ENCODE measurements at places on chromosomes 7 and 10. TPM values are rescaled to one million over a fixed set of nuclear protein-coding genes. Genes with fewer than 3 reads are reported as not detected.

DNA sequence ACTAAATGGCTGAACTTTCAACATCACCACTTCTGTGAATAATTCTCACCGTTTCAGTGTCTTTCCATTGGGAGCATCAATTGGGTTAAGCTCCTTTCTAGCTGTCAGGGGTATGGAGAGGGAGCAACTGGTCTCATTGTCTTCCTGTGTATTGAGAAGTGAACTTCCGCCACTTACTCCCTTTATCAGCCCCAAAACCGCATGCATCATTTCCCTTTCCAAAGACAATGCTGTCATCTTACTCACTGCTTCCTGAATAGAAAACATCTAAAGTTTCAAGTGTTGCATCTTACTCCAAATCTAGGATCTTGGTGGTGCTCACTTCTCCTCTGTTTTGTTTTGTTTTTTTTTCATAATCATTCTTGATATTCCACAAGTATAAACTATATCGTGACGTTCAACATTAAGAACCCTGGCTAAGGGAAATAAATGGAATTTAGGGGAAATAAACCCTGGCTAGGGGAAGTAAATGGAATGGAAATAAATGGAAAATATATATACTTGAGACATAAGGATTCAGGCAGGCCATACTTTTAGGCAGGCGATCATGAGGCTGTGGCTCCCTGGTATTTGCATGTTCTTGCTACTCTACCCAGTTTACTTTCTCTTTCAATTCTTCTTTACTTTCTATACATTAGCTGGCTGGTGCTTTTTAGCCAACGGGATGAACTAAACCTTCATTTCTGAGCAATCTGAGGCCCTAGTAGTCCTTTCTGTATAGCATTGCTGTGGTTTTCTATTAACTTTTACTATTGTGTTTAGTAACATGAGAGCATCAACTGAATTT lies 371.9 kb downstream of the BMPER start:
- no peak for DNase-seq
- H3K27ac ChIP-seq, result no peak overlapping the region
- H3K4me1 ChIP-seq, result no peaks in the 10 kb centered on the region

- H3K27me3 ChIP-seq, result no peaks in the 10 kb centered on the region
- no peaks in the 10 kb centered on the region for H3K36me3 ChIP-seq
- no peak overlapping the region for H3K27ac ChIP-seq
- no peak for DNase-seq
- H3K4me1 ChIP-seq, result no peaks in the 10 kb centered on the region
These were observed 129.6 kb downstream of the ZWINT start for GRCh38 chr10:56231436-56231835.

DNA sequence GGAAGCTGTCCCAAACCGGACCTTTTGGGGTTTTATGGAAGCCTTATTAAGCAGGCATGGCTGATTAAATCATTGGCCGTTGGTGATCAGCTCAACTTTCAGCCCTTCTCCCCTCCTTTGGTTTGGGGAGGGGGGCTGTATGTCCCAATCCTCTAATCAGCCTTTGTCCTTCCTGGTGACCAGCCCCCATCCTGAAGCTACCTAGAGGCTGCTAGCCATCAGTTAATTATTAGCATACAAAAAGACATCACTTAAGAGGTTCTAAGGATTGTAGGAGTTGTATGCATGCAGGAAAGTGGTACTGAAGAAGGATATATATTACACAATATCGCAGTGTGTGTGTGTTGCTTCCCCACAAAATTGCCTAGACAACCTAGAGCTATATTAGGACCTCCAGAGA lies 553.3 kb upstream of the FZD8 start:
- no peak overlapping the region for H3K4me3 ChIP-seq
- no peak for DNase-seq
- H3K36me3 ChIP-seq, result no peaks in the 10 kb centered on the region
- no peaks in the 10 kb centered on the region for H3K27me3 ChIP-seq
- H3K4me1 ChIP-seq, result no peaks in the 10 kb centered on the region

DNA sequence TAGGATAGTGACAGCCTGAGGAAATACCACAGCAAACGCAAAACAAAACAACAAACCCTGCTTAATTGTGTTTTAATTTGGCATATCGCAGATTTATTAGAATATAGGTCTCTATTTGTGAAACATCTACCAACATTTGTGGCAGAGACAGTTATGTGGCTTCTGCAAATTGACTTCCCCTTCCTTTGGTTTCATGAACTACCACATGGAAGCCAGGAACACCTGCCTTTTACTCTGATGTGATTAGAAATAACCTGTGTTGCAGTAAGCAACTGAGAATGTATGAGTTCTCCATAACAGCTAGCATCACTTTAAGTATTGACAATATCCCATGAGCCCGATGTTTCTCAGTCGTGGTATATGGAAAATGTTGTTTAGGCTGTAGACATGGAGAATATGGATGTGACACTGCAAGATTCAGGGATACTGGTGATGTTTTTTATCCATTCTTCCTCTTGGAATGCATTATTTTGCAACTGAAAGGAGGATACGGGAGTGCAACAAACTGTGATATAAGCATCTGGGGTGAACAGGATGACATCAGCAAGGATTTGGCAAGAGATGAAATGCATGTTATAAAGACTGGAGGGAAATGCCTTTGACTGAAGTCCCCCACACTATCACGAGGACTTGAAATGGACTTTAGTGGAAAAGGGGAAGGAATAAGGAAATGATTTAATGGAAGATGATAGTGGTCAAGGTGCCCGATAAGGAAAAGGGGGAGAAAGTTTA lies 95.9 kb downstream of the CUBN start:
- DNase-seq, result no peak
- H3K36me3 ChIP-seq, result no peaks in the 10 kb centered on the region
- no peaks in the 10 kb centered on the region for H3K27me3 ChIP-seq
- H3K4me1 ChIP-seq, result peaks cover 17% of the 10 kb centered on the region

DNA sequence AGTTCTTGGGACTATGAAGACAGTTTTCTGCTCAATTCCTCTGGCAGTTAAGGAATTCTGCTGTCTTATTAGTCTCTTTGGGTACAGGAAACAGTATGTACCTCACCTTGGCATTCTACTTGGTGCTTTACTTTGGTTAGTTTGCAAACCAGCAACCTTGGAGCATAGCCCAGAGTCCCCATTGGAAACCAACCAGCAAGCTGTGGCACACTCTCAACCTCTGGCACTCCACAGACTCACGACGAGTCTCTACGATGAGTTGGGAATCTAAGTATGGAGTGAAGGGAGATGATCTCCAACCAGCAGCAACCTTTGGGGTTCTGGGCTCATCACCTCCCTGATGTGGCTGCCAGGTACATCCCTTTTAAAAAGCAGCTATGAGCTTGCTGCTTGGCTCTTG lies 43.8 kb downstream of the TPK1 start:
- no peaks in the 10 kb centered on the region for H3K36me3 ChIP-seq
- no peak overlapping the region for H3K27ac ChIP-seq
- H3K4me3 ChIP-seq, result no peak overlapping the region
- H3K27me3 ChIP-seq, result no peaks in the 10 kb centered on the region
- no peak for DNase-seq

- H3K27ac ChIP-seq, result no peak overlapping the region
- DNase-seq, result no peak
- H3K4me1 ChIP-seq, result no peaks in the 10 kb centered on the region
- H3K4me3 ChIP-seq, result no peak overlapping the region
- H3K36me3 ChIP-seq, result no peaks in the 10 kb centered on the region
These were observed 7.4 kb downstream of the CRTAC1 start for GRCh38 chr10:98023024-98023423.

DNA sequence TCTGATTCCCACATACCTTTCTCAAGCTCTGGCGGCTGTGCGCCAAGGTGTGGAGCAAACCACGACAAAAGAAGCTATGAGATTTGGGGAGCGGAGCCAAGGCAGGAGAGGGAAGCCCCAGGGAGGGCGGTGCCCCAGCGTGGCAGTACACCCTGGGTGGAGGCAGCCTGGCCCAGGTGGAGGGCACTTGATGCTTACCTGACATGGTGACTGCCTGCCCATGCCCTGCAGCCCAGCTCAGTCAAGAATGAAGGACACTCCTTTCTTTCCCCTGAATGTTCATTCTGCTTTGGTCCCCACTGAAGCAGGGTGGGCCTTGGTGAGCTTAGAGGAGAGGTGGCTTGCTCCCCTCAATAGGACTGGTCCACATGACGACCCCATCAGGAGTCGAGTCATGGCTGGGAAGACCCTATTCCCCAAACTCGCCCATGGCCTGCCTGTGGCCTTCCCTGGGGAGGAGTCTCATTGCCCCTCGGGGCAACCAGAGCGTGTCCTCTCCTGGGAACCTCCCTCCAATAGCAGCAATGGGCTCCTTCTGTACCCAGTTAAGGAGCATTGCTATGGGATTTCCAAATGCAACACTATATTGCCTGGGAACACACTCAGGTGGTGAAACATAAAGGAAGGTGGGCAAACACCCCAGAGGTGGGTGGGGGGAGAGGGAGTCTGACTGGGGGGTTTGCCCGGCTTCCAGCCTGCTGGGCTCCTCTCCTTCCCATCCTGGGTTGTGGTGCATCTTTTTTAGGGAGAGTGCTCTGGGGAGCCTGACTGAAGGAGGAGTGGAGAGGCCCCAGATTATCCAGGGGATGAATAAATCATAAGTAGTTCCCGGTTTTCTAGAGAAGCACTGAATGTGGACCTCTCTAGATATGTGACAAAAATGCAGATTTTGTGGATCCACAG lies 22.7 kb downstream of the RAMP3 start:
- DNase-seq, result no peak
- peaks cover 8% of the 10 kb centered on the region for H3K27me3 ChIP-seq
- no peaks in the 10 kb centered on the region for H3K4me1 ChIP-seq
- H3K27ac ChIP-seq, result no peak overlapping the region

GRCh38 chr7:52249741-52250140 lies 785.7 kb upstream of the POM121L12 start:
- no peak overlapping the region for H3K27ac ChIP-seq
- no peaks in the 10 kb centered on the region for H3K36me3 ChIP-seq
- H3K27me3 ChIP-seq, result no peaks in the 10 kb centered on the region

DNA sequence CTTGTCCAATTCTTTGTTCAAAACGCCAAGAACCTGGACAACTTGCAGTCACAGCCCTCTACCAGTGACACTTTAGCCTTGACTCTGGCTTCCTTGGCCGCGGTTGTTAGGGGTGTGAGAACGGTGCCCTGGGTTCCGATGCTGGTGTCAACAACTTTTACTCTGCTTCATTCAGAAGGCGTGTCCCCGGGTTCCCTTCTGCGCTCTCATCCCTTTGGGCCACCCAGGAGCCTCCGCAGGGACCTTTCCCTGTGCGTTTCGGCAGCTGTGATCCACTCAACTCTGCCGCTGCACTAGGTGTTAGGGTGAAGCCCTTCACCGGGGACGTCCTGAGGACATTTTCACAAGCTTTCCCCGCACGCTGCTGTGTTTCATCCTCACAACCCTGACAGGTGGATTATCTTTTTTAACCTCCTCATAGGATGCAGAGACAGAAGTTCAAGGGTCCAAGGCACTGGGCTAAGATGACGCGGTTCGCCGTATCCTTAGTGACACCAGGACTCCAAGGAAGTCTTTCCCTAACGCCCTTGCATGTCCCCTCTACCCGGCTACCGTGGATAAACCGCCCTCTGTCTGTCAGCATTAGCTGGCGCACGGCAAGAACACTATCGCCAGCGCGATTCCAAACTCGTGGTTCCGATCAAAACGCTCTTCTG lies 133.5 kb upstream of the SHH start:
- H3K27ac ChIP-seq, result no peak overlapping the region
- no peak overlapping the region for H3K4me3 ChIP-seq
- no peak for DNase-seq
- no peaks in the 10 kb centered on the region for H3K4me1 ChIP-seq

DNA sequence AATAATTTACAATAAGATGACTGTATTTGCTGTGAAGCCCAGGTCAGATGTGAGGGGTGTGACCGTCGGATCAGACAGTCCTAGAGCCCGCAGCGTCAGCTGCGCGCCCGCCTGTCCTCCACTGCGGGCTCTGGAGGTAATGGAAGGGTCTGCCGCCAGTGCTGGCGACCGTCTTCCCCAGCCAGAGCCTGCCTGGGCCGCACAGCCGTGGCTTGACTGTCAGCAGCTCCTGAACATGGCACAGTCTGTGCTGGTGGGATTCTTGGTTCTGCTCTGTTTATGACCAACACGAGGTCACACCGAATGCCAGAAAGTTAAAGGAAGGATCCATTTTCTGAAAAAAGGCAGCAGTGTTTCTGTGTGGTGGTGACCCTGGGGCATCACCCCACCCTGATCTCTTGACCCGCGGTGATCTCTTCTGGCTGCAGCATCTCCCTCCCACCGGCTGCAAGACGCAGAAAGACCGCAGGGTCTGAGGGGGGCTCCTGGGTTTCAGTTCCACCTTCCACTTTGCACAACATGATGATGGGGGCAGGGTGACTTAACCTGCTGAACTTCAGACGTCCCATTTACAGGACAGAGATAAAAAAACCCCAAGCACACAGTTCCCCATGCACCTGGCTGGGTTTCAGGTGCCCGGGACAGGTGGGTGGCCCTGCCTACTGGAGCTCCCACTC lies 103.7 kb downstream of the DNAJB6 start:
- H3K27ac ChIP-seq, result no peak overlapping the region
- no peaks in the 10 kb centered on the region for H3K36me3 ChIP-seq
- no peaks in the 10 kb centered on the region for H3K4me1 ChIP-seq
- DNase-seq, result no peak

- no peak overlapping the region for H3K4me3 ChIP-seq
- DNase-seq, result no peak
- H3K36me3 ChIP-seq, result no peaks in the 10 kb centered on the region
- H3K4me1 ChIP-seq, result no peaks in the 10 kb centered on the region
- no peak overlapping the region for H3K27ac ChIP-seq
These were observed 164.9 kb upstream of the RHOBTB1 start for GRCh38 chr10:61108915-61109314.

DNA sequence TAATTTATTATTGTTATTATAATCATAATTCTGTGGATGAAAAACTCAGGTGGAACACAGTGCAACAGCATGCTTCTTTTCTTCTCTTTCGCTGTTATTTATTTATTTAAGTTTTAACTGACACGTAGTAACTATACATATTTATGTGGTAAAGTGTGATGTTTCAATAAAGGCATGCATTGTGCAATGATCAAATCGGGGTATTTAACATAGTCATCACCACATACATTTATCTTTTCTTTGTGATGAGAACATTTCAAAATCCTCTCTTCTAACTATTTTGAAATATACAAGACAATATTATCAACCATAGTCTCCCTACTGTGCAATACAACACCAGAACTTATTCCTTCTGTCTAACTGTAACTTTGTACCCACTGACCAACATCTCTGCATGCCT lies 152.5 kb upstream of the LYZL1 start:
- DNase-seq, result no peak
- no peak overlapping the region for H3K27ac ChIP-seq
- no peaks in the 10 kb centered on the region for H3K4me1 ChIP-seq
- H3K36me3 ChIP-seq, result no peaks in the 10 kb centered on the region

CHST15 gene
- 12.1 TPM for total RNA-seq

CUEDC2 gene
- 43.7 TPM for total RNA-seq

INHBA gene
- not detected for total RNA-seq

CYP26C1 gene
- 0.15 TPM for total RNA-seq
